ENCODE measurements at places on chromosomes 1 and 21. TPM values are rescaled to one million over a fixed set of nuclear protein-coding genes. Genes with fewer than 3 reads are reported as not detected.
A peak's percentile ranks its signal among the peaks of the same experiment; 100 is the strongest.

DNA sequence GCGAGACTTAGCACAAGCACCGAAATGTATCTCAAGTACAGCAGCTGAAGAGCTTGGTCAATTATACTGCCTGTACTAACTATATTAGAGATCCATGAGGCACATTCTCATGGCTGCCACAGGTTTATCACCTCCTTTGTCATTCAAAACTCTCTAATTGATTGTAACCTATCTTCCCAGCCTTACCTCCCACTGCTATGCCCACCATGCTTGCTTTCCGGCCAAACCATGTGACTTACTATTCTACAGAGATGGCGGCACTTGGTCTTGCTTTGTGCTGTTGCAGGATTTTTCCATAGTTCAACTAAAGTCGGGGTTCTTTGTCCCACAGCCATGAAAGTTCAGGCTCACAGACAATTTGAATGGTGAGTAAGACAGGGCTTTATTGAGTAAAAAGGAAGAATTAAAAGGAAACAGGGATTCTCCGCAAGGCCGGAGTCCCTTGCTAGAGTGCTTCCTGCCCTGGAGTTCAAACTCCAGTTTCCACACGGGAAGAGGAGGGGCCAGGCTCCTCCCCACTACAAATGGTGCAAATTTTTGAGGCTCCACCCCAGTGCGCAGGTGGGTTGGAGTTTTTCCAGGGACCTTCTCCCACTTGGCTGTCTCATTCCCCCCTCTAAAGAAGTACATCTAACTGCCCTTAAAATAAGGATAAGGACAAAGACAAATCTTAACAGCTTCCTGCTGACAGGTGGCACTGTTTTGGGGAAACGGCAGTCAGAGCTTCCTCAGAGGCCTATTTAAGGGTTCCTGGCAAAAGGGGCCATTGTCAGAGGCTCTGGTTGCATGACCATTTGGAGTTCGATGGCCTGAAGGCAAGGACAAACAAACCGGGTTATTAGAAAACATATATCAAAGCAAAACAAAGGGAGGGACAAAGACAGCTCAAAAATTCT is 28.7 kb downstream of the FMO2 start:
- no peak for DNase-seq

The RNF186 gene
- not detected for total RNA-seq

- no peak for DNase-seq
Observed at GRCh38 chr1:230109895-230110667, 43.0 kb downstream of the GALNT2 start.

GRCh38 chr1:226682871-226683814 is 55.9 kb downstream of the ITPKB start:
- no peak for DNase-seq

DNA sequence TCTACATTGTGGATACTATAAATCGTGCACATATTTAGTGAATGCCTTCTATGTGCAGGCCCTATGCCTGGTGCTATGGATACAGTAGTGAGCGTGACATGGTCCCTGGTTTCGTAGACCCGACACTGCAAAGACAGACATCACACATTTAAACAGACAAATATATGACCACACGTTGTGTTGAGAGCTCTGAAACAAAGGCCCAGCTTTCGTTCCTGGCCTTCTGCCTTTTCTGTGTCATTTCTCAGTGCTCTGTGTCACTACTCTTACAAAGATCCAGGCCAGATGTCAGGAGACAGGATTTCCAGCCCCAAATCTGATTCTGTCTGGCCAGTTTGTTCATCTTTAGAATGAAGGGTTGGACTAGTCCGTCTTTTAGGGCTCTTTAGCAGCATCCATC is 19.3 kb upstream of the TRABD2B start:
- no peak for DNase-seq

GRCh38 chr1:151058692-151059091 is 730 bp downstream of the CDC42SE1 start:
- peak; percentile 39 for DNase-seq

DNA sequence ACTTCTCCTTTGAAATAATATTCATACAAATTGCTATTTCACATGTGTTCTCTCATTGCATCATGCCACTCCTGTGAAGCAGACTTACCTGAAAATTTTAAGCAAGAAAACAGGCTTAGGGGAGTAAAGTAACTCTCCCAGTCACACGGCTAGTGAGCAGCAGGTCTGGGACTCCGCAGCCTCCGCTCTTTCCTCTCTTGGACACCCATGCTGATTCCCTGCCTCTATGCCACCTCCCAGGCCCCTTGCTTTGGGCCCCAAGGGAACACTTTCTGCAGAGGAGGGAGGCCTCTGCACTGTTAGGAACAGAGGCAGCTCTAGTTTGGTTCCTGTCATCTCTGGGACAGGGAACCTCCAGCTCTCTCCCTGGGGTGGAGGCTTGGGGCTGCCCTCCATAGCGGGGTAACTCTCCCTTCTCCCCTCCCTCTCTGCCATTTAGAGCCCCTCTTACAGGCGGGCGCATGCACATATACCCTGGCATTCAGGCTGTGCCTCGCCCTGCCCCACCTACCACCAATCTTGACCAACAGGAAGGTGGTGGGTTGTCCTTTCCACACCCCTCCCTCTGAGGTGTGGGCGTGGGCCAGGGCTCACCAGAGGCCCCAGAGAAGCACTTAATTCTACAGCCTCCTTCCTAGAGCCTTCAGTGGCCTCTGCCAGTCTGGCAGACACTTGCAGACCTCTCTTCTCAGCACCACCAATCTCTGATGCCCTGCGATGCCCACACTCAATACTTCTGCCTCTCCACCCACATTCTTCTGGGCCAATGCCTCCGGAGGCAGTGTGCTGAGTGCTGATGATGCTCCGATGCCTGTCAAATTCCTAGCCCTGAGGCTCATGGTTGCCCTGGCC is at the start of gene RXFP4:
Gene RXFP4 (plus strand): TSS at position 646 of the 852 bp plus-strand sequence. CDS start 72 bp downstream, at position 718.
- peak; percentile 87 for DNase-seq
